ENCODE measurements at places on chromosomes 1 and 21. TPM values are rescaled to one million over a fixed set of nuclear protein-coding genes. Genes with fewer than 3 reads are reported as not detected.

DNA sequence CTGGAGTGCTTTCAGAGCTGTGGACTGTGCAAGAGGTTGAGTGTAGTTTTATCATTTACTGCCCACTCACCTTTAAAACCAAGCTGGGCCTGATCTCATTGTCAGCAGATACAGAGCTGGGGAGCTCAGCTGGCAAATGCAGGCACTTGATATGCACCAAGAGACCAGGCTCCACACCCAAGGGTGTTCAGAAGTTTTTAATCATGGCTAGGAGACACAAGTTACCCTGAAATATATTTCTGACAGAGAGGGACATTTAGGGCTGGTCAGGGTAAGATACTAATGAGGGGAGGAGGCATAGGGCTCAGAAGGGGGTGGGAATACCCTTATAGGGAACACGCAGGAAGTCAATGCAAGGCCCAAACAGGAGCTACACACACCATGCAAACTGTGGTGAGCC lies 153.7 kb downstream of the ELAVL4 start:
- DNase-seq, result no peak
- no peaks in the 10 kb centered on the region for H3K36me3 ChIP-seq
- no peaks in the 10 kb centered on the region for H3K27me3 ChIP-seq
- peaks cover 19% of the 10 kb centered on the region for H3K4me1 ChIP-seq

DNA sequence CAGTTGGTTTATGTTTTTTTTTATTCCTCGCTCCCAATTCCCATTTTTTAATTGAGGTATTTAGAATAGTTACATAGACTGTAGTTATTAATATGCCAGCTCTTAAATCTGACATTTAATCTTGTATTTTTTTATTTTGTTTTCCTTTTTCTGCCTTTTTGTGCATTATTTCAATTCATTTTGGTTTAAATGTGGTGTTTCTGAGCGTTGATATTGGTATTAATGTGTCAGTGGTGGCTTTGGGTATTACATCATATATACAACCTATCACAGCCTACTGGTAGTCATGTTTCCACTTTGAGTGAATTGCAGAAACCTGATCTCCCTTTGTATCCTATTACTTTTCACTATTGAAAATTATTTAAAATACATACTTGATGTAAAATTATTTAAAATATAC lies 1027.3 kb downstream of the KCNT2 start:
- H3K36me3 ChIP-seq, result no peaks in the 10 kb centered on the region
- DNase-seq, result no peak
- H3K4me3 ChIP-seq, result no peak overlapping the region
- H3K4me1 ChIP-seq, result no peaks in the 10 kb centered on the region

DNA sequence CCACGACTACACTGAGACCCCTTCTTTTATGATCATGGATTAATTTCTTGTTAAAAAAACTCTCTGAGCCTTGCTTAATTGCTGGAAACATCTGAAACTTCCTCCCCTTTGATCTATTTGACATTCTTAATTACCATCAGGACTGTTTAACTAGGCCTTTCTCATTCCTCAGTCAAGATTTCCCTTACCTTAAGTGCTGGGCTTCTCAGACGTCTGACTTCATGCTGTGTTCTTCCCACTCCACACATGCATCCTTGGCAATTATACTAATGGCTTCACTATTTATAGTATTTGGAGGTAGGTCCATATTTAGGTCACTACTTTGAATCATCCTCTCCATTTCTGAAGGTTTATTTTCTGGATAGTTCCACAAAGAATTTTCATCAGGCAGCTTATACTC lies 341.3 kb upstream of the TMPRSS15 start:
- no peak overlapping the region for H3K4me3 ChIP-seq
- H3K36me3 ChIP-seq, result no peaks in the 10 kb centered on the region
- no peaks in the 10 kb centered on the region for H3K4me1 ChIP-seq
- H3K27me3 ChIP-seq, result no peaks in the 10 kb centered on the region
- H3K27ac ChIP-seq, result no peak overlapping the region

- peaks cover 9% of the 10 kb centered on the region for H3K4me1 ChIP-seq
- H3K4me3 ChIP-seq, result no peak overlapping the region
- H3K27me3 ChIP-seq, result no peaks in the 10 kb centered on the region
- DNase-seq, result no peak
- no peaks in the 10 kb centered on the region for H3K36me3 ChIP-seq
These were observed 22.9 kb downstream of the ATP2B4 start for GRCh38 chr1:203649551-203649998.

DNA sequence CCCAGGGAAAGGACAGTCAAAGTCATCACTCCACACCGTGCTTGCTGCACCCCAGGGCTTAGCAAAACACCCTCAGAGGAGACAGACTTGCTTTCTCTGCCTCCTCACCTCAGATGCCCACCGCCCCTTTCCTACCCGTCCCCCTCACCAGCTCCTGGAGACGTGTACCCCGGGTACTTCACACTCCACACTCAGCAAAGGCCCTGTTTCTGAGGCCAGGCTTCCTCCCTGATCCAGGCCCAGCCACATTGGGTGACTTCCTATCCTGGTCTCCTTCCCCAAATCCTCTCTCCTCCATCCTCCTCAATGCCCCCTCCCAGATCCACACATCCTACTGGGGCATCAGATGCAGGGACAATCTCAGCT lies 116.7 kb downstream of the DMRTB1 start:
- H3K4me1 ChIP-seq, result peaks cover 61% of the 10 kb centered on the region
- no peaks in the 10 kb centered on the region for H3K36me3 ChIP-seq
- H3K27me3 ChIP-seq, result no peaks in the 10 kb centered on the region
- peak overlapping the region; percentile 53 for H3K4me3 ChIP-seq

Gene SHE
- not detected for total RNA-seq

Gene OXCT2
- not detected for total RNA-seq

Gene C8B
- total RNA-seq, result not detected

All from Karpas-422 (cell line).